ENCODE measurements at places on chromosomes 13 and 19.

- no peak for DNase-seq
Measured at GRCh38 chr19:35407619-35408018, 36.8 kb downstream of the GPR42 start.

GRCh38 chr13:113771709-113772331 lies 12.8 kb downstream of the TMEM255B start:
- DNase-seq, result no peak

DNA sequence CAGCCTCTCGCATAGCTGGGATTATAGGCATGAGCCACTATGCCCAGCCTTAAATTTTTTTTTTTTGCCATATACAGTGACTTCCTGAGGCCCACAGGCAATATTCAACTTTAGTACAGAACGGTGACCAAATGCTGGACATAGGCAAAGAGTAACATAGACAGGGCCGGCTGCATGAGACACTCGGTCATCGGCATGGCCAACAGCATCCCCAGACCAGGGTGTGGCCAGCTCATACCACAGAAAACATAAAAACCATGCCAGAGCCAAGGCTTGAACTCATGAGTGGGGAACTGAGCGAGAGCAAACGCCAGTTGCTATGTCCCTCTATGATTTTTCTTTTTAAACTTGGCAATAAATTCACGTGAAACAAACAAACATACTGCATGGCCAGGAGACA lies 17.0 kb downstream of the KANK2 start:
- peak; percentile 51 for DNase-seq

GRCh38 chr13:75705395-75705794 lies 69.3 kb downstream of the LMO7 start:
- peak; percentile 50 for DNase-seq

GRCh38 chr19:39045506-39045905 lies 13.2 kb upstream of the FBXO27 start:
- DNase-seq, result no peak

- DNase-seq, result no peak
Measured at GRCh38 chr19:39736088-39736487, 1.7 kb downstream of the CLC start.

- DNase-seq, result no peak
Measured at GRCh38 chr13:94269557-94269956, 209.9 kb downstream of the DCT start.

GRCh38 chr19:28508666-28509065 lies 704.3 kb downstream of the UQCRFS1 start:
- no peak for DNase-seq

DNA sequence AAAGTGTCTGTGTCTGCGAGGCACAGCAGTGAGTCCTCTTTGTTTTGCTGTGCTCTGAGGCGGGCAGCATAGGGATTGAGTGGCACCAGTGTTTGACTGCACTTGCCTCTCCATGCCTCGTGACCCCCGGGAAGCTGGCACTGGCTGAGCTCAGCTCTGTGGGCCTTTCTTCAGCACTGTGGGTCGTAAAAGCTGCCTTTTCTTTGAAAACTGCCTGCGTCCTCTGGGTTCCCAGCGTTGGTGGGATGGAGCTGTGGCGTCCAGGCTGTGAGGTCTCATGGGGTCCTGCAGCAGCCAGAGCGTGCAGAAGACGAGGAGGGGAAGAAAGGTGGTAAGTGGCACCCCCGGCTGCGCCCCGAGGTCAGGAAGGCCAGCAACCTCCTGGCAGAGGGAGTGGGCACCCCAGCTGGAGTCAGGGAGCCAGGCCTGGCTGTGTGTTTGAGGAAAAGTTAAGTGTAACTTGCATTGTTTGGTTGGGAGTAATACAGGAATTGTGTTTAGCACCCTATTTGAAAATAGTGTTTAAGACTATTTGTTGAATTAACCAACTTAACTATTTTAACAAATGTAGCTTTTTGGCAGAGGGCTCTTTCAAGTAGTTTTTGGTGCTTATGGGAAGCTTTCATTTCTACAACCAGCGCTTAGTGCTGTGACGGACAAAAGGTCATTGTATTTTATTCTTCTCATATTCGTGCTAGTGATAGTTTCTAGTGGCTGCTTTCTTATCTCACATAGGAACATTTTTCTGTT lies 79.3 kb upstream of the TEX29 start:
- DNase-seq, result no peak

- no peak for DNase-seq
Measured at GRCh38 chr13:26494571-26495195, 62.8 kb upstream of the WASF3 start.

DNA sequence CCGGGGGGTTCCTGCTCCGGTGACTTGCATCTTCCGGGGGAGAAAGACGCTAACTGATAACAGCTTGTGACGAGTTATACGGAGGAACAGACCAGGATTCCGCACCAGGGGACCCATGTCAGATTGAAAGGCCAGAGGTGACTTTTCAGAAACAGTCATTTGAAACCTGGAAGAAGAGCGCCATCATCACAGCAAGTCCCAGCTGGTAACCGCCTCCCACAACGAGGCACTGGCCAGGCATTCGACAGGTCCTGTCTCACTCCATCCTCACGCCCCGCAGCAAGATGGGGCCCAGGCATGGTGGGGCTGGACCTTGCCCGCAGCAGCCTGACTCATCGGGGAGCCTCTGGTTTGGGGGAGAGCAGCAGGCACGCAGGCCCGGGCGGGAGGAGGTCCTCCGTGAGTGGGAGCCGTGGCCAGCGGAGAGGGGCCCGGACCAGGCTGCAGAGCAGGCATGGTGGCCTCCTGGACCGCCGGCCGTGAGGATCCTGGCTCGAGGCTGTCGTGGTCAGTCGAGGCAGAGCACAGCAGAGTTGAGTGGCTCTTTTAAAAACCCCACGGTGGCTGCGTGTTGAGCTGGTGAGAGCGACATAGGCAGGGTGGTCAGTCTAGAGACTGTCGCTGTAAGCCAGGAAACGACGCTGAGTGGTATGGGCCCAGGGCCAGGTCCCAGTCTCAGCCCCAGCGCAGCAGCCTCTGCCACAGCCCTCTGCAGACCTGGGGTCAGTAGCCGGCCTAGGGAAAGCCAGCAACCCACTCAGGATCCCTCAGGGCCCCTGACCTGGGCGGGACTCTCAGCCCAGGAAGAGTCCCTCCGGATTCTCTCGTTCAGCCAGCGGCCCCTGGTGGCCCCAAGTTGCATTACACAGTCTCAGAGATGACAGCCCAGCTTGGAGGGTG lies 94.9 kb upstream of the MCF2L start:
- peak; percentile 94 for DNase-seq

DNA sequence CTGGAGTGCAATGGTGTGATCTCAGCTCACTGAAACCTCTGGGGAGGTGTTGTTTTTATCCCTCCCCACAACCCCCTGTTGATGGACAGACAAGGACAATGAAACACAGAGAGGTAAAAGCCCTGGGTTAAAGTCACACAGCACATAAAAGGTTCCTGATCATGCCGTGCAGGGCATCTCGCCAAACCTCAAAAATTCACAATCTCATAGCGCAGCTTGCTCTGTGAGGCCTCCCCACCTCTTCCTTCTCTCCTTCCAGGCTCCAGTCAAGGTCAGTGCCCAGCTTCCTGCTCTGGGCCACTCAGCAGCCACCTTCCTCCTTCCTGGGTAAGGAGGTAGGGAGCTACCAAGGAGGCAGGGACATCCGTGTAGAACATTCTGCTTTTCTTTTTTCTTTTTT lies 2.3 kb downstream of the FUT2 start:
- peak; percentile 71 for DNase-seq

DNA sequence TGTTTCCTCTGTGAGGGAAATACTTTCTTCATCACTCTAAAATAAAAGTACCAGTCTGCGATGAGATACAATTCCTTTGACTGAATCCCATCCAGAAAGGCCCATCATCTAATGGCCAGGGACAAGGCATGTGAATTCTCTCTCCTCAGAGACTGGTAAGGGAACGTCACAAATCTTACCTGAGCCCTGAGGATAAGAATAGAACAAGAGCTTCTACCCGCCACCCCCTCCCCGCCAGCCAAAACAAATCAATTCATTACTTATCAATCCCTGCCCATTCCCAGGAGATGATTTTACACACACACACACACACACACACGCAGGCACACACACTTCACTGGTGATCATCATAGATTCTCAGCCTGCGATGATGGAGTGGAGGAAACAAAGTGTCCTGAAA lies 198.7 kb downstream of the DNAJC15 start:
- DNase-seq, result no peak

GRCh38 chr19:49339301-49340068 lies 4.3 kb downstream of the CD37 start:
- DNase-seq, result peak; percentile 94

DNA sequence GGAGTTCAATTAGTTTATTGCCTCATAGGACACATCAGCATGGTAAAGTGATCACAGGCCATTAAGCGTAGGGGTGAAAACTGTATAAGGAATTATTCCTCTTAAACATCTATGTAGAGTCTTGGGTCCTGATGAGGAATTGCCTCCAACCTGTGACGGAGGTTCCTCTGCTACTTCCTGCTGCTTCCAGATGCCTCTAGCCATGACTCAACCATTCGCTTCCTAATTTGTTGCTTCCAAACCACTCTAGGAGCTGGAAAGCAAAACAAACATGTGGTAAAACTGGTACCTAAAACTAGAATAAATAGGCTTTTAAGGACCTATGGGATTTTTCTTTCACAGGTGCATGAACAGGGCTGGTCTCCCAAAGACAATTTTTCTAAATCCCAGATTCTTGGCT lies 253.8 kb downstream of the KLF12 start:
- DNase-seq, result no peak

- DNase-seq, result no peak
Measured at GRCh38 chr13:93147298-93147645, 79.3 kb upstream of the GPC6 start.

- DNase-seq, result no peak
Measured at GRCh38 chr19:5719274-5719960, 529 bp downstream of the LONP1 start.

- DNase-seq, result no peak
Measured at GRCh38 chr19:55133639-55134444, 15.2 kb downstream of the TNNT1 start.

DNA sequence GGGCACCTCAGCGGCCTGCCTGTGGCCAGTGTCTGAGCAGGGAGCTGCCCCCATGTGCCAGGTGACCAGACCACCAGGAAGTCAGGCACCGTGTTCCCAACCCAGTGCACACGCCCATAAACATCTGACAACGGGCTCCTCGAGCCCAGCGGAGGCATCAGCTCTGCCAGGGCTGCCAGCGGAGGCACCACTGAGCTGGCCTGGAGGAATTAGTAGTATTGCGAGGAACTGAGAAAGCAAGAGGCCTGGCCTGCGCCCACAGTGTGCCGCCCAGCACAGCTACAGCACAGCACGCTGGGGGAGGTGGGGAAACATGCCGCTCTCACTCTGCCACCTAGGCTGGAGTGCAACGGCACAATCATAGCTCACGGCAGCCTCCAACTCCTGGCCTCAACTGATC lies 44.6 kb downstream of the ANKRD27 start:
- no peak for DNase-seq

DNA sequence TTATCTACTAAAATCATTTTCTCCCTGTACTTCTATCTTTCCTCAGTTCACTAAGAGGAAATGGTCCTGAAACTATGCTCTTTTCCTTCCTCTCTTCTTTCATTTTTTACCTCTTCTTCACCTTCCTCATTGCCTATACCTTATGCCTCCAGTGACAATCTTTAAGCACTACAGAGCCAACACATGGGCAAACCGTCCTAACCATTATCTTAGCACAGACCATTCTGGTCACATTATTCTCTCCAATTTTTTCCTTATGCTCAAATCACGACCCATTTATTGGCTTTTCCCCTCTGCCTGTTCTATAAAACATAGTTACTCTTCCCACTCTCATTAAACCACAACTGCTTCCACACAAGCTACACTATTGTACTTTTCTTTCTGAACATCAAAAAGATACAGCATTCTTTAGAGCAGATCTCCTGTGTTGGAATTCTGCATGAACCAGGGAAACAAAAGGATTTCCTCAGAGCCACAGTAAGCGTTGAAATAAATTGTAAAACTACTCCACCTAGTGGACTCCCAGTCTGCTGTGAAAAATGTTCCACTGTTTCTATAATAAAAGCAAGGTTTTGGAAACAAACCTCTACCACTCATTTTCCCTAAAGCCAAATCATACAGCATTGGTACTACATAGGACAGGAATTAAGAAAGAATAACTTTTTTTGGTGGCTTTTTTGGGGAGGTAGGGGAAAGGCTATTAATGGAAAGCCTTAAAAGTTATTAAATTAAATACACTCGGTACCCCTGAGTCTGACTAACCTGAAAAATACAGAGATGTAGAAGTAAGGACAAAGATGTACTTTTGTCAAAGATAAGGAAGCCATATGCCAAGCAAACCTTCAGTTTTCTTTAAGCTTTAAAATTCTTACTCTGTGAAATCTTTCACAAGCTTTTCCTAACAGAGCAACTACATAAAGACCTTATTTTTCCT lies 19.5 kb downstream of the NUFIP1 start:
- peak; percentile 65 for DNase-seq

DNA sequence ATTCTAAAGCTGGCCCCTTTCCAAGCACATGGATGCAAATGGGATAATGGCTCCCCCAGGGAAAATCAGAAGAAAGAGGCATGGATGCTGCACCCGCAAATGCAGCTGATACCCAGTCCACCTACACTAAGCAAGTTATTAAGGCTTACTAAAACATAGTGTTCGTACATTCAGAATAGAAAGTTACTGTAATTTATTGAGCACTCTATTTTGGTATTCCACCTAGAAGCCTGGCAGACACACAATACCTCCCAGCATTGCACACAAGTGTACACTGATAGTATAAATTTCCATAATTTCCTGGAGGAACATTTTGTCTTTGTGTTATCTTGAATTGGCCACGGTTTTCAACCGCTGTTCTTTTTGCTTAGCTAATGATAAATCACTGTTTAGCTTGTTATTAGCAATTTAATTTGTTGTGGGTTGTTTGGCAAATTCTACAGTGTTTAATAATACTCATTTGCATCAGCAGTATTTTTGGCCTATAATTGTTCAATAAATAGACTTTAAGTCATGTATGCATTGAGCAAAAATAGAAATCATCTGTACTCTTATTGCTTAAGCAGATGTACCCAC lies 94.5 kb upstream of the MRI1 start:
- DNase-seq, result no peak

DNA sequence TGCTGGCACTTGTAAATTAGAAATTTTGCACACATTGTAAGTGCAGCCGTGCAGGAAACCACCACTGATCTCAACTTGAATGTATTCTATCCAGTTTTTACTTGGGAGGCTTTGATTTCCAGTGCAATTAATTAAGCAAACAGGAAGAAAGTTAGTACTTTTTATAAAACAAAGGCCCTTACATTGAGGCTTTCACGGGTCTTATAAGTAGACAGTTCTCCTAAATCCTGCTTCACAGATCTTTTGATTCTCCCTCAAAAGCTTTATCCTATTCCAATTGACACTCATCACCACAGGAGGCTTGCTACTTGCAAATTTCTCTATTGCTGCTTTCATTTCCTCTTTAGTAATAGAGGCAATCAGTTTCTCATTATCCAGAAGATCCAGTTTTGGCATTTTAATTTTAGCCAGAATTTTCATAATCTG lies 90.1 kb downstream of the ERCC5 start:
- DNase-seq, result no peak
